Stimulated activated CD8-positive, alpha-beta memory T cell treated with anti-CD3 and anti-CD28 coated beads, Interleukin-15, amount 100 ng/mL, for 4 hours (primary cell): ENCODE measurements at places on chromosomes 1 and 21.

DNA sequence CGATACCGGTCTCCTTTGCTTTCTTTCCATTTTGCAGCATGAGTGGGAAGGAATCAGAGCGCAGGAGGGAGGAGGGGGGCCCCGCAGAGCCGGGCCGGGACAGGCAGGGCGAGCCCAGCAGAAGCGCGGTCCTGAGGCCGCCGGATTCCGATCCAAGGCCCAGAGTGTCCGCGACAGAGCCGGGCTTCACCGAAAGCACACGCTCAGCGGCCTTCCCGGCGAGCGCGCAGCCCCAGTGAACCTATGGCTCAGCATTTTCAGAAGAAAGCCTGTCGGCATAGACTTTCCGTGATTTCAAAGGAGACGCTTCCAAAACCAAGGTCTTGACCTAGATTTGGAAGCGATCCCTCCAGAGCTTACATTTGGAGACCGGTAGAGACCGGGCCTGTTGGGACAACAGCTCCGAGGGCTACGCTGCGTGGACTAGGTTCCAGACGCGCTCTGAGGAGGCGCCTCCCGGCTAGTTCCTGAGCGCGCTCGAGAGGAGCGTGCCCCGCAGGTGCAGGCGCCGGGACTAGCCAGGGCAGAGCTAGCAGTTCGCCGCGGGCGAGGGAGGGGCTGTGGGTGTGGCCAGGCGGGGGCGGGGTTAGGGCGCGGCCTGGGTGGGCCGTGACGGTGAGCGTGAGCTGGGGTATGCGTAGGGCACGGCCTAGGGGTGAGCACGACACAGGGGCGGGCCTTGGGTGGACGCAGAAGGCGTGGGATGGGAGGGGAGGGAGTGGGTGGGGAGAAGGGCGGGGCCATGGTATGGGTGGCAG is 27.8 kb upstream of the PRSS38 start:
- peak; percentile 84 for DNase-seq

DNA sequence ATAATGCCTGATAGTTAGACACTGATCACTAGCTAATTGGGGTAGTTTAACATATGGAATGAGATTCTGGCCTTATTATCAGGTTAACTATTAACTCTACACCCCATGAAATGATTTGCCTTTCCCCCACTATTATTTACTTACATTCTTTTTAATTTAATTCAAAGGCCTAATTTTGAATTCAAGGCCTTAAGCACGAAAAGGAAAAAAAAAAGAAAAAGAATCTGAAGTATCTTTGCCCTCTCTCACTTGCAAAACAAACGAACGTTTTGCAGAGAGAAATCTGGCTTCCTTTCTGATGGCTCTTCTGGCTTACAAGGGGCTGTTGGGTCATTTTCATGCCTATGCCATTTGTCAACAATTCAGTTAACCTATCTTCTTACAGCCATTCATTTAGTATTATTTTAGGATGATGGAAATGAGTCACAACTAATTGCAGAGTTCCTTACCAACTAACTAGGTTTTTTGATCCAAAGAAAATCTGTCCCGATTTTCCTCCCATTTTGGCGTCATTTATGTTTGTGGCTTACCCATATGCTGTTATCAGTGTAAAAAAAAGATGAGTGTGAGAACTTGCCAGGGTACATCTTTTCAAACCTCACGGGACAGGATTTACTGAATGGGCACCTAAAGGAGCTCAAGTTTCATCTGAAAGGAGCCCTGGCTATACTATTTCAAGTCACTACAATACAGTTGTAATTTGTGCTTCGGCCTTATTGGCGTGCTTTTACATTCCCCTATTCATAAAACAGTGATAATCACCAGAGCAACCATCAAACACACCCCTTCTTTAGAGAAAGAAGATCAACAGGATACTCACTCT is 1.9 kb upstream of the ERRFI1 start:
- DNase-seq: no peak

- no peak for DNase-seq
Measured at GRCh38 chr1:46379996-46380395, 14.1 kb upstream of the FAAH start.

- no peak for DNase-seq
Measured at GRCh38 chr21:21163904-21164303, 165.7 kb downstream of the NCAM2 start.

- DNase-seq: no peak
Measured at GRCh38 chr1:7777591-7777990, 6.5 kb downstream of the VAMP3 start.

GRCh38 chr1:54998677-54999076 is at the start of gene BSND:
TSS of gene BSND (plus strand) at chr1:54998933. CDS start at chr1:54999187, 254 bp downstream.
- DNase-seq: no peak

DNA sequence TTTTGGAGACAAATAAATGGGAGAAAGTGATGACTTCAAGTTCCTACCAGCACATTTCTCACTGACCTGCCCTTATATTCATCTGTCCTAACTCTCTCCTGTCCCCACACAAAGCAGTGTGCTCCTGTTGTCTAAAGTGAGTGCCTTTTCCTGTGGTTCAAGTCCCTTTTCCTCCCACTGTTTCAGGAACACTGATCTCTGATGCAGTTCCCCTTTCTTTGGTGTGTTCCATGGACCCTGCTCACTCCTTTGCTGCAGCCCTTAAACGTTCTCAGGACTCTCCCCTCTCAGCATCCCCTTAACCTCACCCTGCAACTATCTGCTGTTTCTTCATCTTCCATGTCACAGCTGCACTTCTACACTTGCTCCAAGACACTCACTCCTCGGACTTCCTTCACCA is 195.8 kb upstream of the ETV3 start:
- DNase-seq: no peak
